ENCODE measurements at places on chromosomes 4 and X.

GRCh38 chrX:108735091-108735678, 1.2 kb downstream of the IRS4 start:
- no peak for DNase-seq

GRCh38 chr4:122212880-122213279, 60.7 kb downstream of the BLTP1 start:
- no peak for DNase-seq

- no peak for DNase-seq
Measured at GRCh38 chr4:184463856-184464255, 10.5 kb downstream of the IRF2 start.

DNA sequence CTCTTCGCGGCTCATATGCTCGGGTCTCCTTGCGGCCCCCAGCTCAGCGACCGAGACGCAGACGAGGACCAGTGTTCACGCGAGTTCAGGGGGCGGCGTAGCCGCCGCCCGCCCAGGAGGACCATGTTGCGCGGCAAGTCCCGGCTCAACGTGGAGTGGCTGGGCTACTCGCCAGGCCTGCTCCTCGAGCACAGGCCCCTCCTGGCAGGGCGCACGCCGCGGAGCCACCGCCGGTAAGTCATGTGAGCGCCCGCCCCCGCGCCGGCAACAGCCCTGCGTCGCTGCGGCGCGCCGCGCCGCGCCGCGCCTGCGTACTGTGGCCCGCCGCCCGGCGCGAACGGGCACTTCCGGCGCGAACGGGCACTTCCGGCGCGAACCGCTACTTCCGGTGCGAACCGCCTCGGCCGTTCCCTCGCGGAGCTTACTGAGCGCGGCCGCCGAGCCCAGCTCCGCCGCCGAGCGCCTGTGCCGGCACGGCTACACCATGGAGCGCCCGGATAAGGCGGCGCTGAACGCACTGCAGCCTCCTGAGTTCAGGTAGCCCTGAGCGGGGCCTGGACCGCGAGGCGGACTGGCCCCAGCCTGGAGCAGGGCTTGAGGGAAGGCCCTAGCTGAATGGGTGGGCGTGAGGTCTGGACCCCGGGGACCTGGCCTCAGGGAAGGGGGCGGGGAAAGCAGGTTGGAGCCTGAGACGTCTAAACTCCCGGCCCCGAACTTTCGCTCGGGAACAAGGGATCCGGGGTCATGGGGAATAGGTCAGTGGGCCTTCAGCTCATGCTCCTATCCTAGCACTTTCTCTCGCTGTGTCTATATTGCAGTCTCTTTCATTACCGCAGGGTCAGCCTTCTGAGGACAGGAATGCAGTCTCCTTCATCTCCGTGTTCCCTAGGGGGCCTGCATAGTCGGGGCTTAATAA, at the start of gene VMA21:
Gene VMA21 (plus strand): TSS at position 382 of the 916 bp plus-strand sequence. CDS start 103 bp downstream, at position 485.
- peak; percentile 76 for DNase-seq

GRCh38 chr4:39326468-39326977, 39.6 kb downstream of the RFC1 start:
- DNase-seq: no peak

GRCh38 chrX:37755025-37755424, 24.8 kb upstream of the CYBB start:
- DNase-seq: no peak

DNA sequence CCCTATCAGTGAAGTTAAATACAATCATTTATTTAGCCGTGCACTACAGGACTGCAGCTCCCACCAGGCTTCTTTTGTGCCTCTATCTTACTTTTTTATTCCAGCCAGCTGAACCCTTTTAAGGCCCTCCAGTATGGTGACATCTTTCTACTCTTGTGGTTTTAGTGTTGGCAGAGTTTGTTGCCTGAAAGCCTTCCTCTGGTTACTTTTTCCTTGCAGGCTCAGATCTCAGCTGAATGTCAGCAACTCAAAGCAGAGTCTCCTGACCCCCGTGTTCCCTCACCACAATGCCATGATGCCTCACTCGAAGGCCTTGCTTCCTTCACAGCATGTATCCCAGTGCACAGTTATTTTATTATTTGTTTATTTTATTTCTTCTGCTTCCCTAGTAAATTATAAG, 818.9 kb upstream of the LCORL start:
- DNase-seq: no peak

DNA sequence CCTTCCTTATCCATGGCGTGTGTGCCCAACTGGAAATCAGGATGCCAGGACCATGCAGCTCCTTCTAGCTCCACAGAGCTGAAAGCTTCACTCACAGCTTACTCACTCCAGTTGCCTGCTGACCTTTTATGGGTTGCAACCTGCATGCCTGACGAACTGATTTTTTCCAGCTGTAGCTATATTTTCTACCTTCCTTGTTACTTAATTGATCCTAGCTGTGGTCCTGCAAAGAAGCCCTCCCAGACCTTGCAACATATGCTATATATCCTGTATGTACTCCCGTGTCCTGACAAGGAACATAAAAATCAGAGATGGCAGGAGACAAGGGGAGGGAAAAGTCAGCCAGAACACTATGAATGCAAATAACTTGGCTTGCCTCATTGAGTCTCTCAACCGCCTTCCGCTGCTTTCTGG, 135.3 kb upstream of the LDB2 start:
- no peak for DNase-seq

DNA sequence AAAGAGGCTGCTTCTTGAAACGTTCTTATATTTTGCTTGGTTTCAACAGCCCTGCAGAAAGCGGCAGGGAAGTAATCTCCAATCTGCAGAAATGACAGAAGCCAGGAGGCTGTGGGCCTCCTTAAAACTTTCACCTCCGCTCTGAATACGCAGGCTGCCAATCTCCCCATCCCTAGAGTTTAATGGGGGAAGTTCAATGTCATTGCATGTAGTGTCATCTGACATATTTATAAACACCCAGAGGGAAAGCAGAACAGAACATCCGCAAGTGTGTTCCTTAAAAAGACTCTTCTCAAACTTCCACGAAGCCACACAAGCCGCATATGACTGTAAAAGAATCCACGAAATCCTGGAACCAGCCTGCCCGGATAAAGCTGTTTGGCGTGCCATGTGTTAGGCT, 148.8 kb upstream of the TBL1X start:
- DNase-seq: no peak

GRCh38 chr4:185167234-185167633, 24.2 kb downstream of the SLC25A4 start:
- DNase-seq: no peak

DNA sequence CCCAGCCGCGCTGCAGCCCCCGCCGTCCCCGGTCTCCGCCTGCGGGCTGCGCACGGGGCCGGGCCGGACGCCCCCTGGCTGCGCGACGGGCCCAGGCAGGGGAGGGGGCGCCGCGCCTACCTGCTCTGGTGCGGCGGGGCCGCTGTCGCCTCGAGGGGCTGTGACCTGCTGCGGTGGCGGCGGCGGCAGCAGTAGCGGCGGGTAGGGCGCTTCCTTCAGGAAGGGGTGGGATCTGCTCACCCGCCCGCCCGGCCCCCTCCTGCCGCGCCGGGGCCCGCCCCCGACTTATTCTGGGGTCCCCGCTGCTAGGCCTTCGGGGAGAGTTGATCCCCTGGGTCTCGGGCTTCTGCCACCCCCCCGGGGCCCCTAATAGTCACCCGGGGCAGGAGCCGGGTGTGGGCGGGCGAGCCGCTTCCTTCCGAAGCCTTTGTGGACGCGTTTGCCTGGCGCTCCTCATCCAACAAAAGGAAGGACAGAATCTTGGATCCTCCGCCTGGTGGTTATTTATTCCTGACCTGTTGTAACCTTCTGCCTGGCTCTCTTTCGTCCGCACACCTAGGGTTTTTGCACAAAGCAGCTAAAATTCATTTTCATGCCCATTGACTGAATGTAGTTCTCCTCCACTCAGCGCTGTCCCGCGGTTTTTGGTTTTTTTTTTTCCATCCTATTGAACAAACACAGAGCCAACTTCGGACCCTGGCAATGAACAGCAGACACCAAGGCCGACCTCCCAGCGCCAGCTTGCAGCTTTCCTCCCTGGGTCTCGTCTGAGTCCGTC, at the start of gene TMEM150C:
Gene TMEM150C (minus strand): TSS at position 203 of the 778 bp plus-strand sequence. CDS start 57,331 bp downstream, outside the sequence.
- DNase-seq: peak; percentile 16

DNA sequence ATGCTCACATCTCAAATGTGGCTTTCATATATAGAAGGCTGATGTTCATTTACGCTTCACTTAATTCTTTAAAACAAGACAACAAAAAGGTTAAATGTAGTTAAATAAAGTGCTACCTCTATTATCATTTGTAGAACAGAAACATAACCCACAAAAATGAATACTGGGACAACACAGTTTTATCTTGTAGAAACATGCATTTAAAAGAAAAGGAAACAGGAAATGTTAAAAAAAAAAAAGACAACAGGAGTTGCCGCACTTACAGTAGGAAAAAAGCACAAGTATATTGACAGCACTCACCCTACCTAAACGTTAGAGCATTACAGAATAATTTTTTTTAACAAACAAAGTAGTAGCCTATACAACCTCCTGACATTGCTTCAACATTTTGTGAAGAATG, 4.8 kb downstream of the THOC2 start:
- DNase-seq: no peak

DNA sequence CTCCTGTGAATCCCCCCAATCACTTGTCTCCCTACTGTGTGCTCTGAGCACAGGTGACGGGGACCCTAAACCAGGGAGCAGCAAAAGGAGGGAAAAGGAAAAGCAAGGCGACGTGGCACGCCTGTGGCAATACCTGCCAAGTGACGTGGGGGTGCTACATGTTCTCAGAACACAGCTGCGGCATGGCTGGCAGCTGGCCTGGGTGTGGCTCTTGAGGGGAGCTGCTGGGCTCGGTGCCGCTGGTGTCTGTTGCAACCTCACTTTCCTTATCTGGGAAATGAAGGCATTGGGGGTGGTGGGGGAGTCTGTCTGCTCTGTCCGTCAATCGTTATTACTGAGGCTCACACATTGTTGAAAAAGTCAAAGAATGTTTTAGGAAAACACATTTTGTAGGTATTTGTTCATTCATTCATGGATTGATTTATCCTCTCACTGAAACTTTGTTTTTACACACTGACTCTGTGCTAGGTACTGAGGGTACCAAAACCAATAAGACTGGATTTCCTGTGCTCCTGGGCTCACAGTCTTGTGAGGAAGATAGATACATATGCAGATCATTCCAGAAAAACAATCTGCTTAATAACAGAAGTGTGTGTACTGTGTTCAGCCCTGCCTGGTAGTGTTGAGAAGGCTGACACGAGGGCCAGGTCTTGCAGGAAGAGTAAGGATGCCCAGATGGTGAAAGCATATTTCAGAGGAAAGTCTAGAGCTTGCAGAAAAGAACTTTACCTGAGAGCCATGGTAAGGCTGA, 217.6 kb downstream of the PTTG2 start:
- DNase-seq: peak; percentile 35

- no peak for DNase-seq
Measured at GRCh38 chrX:8673201-8673600, 58.7 kb downstream of the ANOS1 start.

DNA sequence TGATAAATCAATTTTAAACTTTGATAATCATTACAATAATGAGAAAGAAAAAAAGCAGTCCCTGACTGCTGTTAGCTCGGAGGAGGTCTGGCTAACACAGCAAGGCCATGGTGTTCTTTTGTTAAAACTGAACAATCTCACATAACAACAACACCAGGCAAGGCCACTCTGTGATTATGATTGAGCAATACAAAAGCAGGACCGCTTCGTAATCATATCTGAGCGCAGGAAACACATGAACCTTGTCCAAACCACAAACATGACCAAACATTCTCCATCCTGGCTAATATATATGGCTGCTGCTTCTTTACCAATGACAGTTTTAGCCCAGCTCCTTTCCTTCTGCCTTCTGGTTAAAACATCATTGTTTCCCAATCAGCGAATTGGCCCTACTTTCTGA, 76.8 kb upstream of the DDX53 start:
- no peak for DNase-seq

DNA sequence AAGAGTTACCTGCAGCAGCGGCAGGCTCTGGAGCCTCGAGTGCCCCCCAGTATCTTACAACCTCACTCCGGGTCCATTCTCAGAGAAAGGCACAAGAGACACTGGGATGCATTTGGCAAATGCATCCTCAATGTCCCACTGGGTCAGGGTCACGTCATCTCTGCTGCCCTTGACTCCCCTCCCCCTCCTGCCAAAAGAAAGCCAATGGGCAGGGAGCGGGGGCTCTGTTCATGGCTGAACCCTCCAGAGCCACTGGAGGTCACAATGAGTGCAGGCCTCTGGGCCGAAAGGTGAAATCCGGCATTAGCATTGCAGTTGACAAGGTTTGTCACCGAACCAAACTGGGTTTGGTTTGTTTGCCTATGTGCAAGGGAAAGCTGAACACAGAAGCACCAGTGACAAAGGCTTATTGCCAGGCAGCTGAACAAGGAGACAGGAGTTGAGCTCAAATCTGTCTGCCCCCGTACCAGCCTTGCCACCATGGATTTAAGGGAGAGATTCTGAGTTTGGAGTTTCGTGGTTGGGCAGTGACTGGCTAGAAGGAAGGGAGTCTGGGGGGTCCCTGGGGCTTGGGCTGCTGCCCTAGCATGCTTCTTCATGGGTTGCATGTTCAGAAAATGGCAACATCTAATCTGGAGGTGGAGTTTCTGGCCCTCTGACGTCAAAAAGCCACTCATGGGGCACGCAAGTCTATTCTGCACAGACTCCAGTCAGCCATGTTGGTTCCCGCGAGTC, 64.3 kb downstream of the HTRA3 start:
- DNase-seq: no peak

DNA sequence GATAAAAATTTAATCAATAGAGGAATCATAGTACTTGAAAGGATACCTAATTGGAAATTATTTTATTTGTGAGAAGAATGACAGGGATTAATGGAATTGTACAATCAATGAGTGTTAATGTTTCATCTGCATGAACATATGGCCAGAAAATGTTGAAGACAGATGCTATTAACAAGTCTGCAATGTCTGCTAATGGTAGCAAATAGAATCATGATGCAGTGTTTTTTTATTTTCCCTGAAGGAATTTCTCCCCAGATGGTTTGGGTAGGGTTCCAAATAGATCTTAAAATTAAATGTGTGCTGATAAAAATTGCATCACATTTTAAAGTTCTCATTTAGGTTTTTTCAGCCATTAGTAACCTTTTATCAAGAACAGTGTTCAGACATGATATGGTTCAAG, 291.3 kb upstream of the TRAM1L1 start:
- no peak for DNase-seq

DNA sequence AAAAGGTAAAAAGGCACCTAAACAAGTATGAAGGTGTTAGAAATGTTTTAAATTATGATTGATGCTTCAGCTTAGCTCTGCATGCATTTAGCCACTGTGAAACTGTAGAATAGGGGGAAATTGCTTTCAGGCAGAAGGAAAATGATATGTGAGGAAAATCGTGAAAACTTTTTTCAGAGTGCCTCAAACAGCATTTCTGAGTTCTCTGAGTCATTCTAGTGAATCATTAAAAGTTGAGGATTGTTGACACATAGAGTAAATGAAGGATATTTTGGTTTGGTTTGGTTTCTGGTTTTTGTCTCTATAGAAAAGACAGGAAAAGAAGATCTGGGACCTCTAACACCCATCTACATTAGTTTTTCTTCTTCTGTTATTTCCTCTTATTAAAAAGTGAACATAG, 332.5 kb upstream of the TRAM1L1 start:
- DNase-seq: no peak

GRCh38 chrX:72207366-72207765, 25.8 kb downstream of the PIN4 start:
- DNase-seq: no peak
